CD14-positive monocyte (primary cell): ENCODE measurements at places on chromosomes 6 and 20. TPM values are rescaled to one million over a fixed set of nuclear protein-coding genes. Genes with fewer than 3 reads are reported as not detected.
A peak's percentile ranks its signal among the peaks of the same experiment; 100 is the strongest.

DNA sequence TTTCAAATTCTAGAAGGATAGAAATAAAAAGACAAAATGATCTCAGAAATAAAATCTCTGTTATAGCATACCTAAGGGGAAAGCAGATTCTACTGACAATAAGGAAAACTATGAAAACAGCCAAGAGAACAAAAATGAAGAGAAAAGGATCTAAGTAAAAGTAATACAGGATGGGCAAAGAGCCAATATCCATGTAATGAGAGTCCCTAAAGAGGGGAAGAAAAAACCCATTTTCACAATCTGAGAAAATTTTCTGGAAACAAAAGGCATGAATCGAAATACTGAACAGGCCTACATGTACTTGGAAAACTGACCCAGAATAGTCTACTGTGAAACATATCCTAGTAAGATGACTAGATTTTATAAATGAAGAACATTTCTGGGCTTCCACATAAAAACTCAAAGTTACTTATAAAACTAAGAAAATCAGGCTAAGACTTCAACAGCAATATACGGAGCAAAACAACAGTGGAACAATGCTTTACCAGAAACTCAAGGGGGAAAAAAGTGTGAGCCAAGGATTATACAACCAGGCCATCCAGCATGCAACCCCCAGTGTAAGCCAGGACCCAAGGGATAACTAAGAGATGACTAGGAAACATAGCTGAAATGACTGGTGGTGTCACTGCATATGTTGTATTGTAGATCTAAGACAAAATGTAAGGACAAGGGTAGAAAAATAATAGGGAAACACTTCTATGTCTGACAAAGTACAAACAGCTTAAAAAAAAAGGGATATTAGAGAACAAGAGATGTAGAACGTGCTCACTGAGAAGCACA, 10.2 kb downstream of the NAPB start:
- no peaks in the 10 kb centered on the region for H3K27me3 ChIP-seq
- DNase-seq: no peak
- H3K27ac ChIP-seq: no peak overlapping the region
- no peak overlapping the region for H3K4me3 ChIP-seq
- H3K36me3 ChIP-seq: peaks cover 3% of the 10 kb centered on the region

DNA sequence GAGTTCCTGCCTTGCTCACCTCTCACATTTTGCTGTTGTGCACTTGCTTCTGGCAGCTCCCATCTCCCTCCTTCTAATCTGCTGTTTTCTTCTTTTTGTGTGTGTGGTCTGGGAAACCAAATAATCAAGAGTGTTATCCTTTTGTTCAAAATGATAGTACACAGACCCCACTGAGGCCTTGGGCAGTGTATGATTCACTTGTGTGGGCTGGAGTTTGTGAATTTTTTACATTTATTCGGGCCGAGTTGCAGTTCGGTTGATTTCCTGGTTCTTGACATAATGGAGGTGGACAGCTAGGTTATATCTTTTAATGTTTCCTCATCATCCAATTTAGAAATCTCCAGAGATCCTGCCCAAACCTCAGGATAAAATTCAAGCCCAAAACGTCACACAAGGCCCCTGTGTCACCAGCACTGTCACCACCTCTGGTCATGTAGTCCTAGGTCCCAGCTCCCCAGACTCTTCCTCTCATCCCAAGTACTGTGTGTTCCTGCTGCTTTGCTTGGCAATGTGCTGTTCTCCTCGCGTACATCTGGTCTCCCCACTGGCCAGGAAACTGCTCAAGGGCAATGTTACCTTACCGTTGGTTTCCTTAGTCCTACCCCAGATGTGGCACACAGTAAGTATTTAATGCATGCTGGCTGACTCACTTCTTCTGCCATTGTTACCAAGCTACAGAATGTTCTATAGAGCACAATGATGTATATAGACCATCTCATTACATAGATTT, 55.7 kb upstream of the PHACTR2 start:
- no peak overlapping the region for H3K27ac ChIP-seq
- H3K4me3 ChIP-seq: no peak overlapping the region
- peaks cover 15% of the 10 kb centered on the region for H3K4me1 ChIP-seq
- no peaks in the 10 kb centered on the region for H3K36me3 ChIP-seq
- no peak for DNase-seq
- H3K27me3 ChIP-seq: no peaks in the 10 kb centered on the region

DNA sequence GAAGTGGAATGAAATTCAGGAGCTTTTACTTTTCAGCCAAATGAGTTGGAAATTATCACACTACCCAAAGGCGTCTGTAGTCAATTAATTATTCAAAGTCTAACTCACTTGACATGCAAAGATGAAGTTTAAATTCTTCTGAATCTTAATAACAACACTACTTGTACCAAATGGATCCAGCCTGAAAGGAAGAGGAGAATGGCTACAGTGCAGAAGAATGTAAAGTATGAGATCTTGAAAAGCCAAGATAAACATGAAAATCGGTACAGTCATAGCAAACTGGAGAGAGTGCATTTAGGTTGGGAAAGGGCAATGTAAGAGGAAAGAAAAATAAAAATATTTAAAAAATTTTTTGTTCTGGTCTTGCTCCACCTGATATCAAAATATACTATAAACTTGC, 195.5 kb downstream of the SIM1 start:
- no peaks in the 10 kb centered on the region for H3K4me1 ChIP-seq
- H3K27ac ChIP-seq: no peak overlapping the region
- no peaks in the 10 kb centered on the region for H3K27me3 ChIP-seq
- no peaks in the 10 kb centered on the region for H3K36me3 ChIP-seq
- DNase-seq: no peak

- no peak overlapping the region for H3K4me3 ChIP-seq
- no peak overlapping the region for H3K27ac ChIP-seq
- no peaks in the 10 kb centered on the region for H3K36me3 ChIP-seq
- H3K4me1 ChIP-seq: no peaks in the 10 kb centered on the region
These were observed 60.3 kb downstream of the TSHZ2 start for GRCh38 chr20:53032478-53032932.

GRCh38 chr20:62352402-62353288, 14.5 kb downstream of the LAMA5 start:
- no peak overlapping the region for H3K27ac ChIP-seq
- DNase-seq: no peak
- no peaks in the 10 kb centered on the region for H3K4me1 ChIP-seq
- no peak overlapping the region for H3K4me3 ChIP-seq
- H3K27me3 ChIP-seq: no peaks in the 10 kb centered on the region

DNA sequence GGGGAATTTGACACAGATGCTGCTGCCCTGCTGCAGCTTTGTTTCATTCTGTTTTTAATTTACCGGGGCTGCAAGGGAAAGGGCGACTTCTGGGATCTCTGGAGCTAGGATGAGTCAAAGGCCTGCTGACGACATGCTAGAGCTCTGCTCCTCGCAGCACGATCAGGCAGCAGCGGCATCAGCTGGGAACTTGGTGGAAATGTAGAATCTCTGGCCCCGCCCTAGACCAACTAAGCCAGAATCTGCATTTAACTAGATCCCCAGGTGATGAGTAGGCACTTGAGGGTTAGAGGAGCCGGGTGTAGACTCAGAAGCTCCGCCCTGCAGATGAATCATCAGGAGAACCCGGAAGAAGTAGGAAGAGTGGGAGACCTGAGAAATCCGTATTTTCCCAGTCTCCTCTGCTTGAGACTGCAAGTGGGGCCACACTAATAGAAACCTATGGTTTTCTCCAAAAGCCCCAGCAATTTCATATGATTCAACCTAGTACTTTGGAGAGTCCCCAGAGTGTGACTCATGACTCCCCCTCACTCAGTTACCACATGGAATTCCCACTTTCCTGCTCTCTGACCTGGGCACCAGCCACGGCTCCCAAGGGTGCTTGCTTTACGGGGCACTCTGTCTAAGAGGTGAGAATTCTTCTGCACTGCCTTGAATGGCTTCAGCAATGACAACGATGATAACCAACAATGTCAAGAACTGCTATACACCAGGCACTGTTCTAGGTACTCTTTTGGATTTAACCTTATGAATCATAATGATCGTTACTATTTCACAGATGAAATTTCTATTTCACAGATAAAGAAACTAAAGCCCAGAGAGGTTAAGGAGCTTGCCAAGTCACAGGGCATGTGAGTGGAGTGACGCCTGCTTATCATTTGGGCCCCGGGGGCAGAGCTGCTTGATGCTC, 18.1 kb downstream of the TUBB2B start:
- no peaks in the 10 kb centered on the region for H3K4me1 ChIP-seq
- H3K27me3 ChIP-seq: no peaks in the 10 kb centered on the region
- H3K4me3 ChIP-seq: no peak overlapping the region
- H3K27ac ChIP-seq: no peak overlapping the region
- no peak for DNase-seq

GRCh38 chr20:43949741-43950618, 35.3 kb downstream of the TOX2 start:
- H3K4me1 ChIP-seq: peaks cover 48% of the 10 kb centered on the region
- H3K36me3 ChIP-seq: no peaks in the 10 kb centered on the region
- H3K27ac ChIP-seq: no peak overlapping the region
- no peaks in the 10 kb centered on the region for H3K27me3 ChIP-seq
- peak; percentile 62 for DNase-seq

Gene FAM83C
- polyA plus RNA-seq: not detected

Gene DNMT3B
- polyA plus RNA-seq: not detected

Gene KIAA1586
- 0.18 and 1.1 TPM in 2 replicates for polyA plus RNA-seq

Gene R3HDML
- not detected in 2 replicates for polyA plus RNA-seq

Gene PRDM13
- not detected in 2 replicates for polyA plus RNA-seq
